Naive thymus-derived CD4-positive, alpha-beta T cell (primary cell): ENCODE measurements at places on chromosomes 3 and 15. TPM values are rescaled to one million over a fixed set of nuclear protein-coding genes. Genes with fewer than 3 reads are reported as not detected.

RNU5B-1 gene
- not detected for total RNA-seq

USP3 gene
- 140 TPM for total RNA-seq

GRCh38 chr3:5437783-5438323 is 250.3 kb downstream of the EDEM1 start:
- no peak for DNase-seq

GRCh38 chr3:117709108-117709507 is 999.5 kb downstream of the TUSC7 start:
- no peak for DNase-seq

- DNase-seq: no peak
These were observed 917 bp downstream of the LNP1 start for GRCh38 chr3:100402256-100402655.
